ENCODE measurements at places on chromosomes 16 and 17.

DNA sequence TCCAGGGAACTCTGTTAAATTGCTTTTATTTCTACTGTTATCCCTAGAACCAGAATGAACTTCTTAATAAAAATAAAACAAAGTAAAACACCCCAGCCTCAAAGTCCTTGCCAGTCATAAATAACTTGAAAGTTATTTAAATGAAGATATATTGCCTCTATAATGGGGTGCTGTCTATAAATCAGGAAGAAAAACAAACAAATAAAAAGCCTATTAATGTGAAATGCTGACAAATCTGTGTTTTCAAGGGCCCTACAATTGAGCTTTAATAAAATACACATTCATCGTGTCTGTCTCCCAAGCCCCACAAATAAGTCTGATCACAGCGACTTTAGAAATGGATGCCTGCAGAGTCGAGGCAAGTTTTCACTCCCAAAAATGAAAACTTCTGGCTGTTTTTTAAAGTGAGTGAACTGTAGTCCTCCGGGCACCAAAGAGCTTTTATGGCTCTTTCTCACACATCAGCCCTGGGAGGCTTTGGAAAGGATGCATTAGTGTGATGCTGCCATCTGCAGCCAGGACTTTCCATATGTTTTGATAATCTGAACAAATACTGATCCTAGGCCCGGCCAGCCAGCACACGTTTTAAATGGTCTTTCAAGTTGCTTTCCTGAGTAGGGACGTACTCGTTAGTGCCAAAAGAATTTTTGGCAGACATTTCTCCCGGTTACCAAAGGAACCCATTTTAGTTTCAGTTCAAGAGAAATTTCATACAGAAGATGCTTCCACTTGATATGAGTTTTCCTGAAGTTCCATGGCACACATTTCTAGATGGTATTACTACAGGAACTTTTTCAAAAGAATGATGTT lies 16.3 kb downstream of the NACA2 start:
- no peak for DNase-seq

DNA sequence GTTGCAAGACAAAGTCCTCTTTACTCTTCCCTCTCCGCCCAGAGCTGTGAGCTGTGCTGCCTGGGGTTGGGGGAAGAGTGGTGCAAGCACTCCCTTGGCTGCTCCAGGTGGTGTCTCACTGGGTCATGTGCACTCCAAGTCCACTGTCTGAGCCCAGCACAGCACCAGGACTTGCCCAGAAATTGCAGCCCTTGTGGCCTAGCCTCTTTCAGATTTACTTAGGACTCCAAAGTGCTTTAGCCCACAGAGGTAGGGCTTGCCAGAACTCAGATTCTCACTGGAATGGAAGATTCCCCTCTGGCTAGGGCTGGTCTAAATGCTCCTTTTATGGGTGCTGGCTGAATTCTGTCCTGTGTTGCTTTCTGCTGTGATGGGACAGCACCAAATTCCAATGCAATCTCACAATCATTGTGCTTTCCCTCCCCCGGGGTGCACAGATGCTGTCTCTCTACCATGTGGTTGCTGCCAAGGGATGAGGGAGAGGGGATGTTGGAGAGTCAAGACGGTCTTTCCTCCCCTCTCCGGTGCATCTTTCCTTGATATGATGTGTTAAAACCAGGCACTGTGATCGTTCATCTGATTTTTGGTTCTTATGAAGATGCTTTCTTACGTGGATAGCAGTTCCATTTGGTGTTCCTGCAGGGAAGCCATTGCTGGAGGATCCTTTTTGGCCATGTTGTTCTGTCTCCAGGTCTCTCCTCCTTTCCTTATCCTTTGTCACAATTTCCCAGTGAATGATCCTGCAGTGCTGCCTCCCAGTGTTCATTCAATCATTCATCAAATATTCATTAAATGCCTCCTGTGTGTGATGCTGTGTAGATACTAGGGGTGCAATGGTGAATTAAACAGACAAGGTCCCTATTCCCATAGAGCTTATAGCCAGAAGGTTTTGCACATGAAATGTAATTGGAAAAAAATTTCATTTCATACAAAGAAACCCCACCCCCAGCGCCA lies 216.3 kb downstream of the SPECC1 start:
- no peak for DNase-seq

DNA sequence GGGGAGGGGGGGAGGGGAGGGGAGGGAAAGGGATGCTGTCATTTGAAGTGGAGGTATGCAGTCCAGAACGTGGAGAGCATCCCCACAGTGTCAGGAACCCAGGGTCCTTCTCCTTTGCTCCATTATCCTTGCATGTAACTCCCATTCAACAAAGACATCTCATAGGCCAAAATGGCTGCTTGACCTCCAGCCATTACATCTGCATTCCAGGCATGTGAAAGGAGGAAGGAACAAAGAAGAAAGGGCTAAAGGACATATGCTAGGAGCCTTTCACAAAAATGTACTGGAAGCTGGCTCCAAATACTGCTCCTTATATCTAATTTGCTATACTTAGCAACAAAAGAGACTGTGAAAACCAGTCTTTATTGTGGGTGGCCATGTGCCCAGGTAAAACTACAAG lies 87.0 kb upstream of the CRHR1 start:
- no peak for DNase-seq

- DNase-seq: no peak
These were observed 498 bp downstream of the PKMYT1 start for GRCh38 chr16:2979669-2980226.

DNA sequence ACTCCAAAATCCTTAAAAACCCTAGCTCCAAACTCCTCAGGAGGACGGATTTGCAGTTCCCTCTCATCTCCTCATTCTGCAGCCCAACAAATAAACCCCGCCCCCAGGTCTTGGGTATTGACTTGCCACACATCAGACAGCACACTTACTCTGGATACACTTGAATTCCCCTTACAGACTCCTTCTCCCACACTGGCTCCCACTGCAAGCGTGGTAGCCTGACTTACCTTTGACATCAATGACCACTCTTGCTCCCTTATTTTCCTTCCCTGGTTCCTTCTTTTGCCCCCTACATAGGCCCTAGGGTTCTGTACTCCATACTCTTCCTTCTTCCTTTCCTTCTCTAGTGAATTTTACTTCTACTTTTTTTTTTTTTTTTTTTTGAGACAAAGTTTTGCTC lies 7.5 kb downstream of the RFFL start:
- no peak for DNase-seq

Data from activated naive CD4-positive, alpha-beta T cell treated with anti-CD3 and anti-CD28 coated beads, Interleukin-2, amount 50 U/mL, for 72 hours (primary cell).